ENCODE measurements at places on chromosomes 7 and 10. TPM values are rescaled to one million over a fixed set of nuclear protein-coding genes. Genes with fewer than 3 reads are reported as not detected.

The COL17A1 gene
- 0.47 TPM for polyA plus RNA-seq

The KLHDC10 gene
- polyA plus RNA-seq = 46.4 TPM

- no peak for DNase-seq
These were observed 122.0 kb upstream of the HABP2 start for GRCh38 chr10:113430634-113431397.

GRCh38 chr10:23432166-23432565, 6.7 kb upstream of the OTUD1 start:
- DNase-seq = no peak

DNA sequence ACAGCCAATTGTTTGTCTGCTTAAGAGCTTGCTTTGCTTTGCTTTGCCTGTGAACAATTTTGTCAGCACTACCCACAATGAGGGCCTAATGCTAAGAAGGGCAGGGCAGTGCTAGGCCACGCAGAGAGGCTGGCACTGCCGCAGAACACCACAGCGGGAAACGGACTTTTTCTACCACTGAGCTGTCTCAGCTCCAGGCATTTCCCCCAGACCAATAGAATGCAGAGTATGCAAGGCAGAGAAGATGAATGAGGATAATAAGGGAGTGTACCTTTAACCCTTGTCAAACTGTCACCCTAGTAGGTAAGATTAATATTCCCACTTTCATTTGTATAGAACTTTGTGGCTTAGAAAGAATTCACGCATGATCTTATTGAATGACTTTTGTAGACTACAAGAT, 104.5 kb downstream of the SH3PXD2A start:
- no peak for DNase-seq

DNA sequence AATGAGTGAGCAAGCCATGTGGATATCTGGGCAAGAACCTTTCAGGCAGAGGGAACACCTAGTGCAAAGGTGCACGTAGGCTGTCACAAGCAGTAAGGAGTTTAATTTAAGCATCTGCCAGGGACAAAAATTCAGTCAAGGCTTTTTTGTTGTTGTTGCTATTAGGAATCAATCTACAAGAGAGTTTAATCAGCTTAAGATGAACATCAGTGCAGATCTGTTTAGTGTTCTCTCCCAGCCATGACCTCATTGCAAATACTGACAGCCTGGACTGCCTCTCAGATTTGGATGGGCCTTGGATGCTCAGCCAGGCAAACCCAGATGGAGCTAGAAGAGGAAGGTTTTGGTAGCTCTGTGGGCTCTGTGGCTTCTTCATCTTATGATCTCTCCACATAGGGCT, 3.3 kb upstream of the GLCCI1 start:
- DNase-seq = no peak

GRCh38 chr7:83451501-83452045, 197.4 kb downstream of the SEMA3E start:
- DNase-seq = peak; percentile 75
